ENCODE measurements at places on chromosomes 5 and 9.

DNA sequence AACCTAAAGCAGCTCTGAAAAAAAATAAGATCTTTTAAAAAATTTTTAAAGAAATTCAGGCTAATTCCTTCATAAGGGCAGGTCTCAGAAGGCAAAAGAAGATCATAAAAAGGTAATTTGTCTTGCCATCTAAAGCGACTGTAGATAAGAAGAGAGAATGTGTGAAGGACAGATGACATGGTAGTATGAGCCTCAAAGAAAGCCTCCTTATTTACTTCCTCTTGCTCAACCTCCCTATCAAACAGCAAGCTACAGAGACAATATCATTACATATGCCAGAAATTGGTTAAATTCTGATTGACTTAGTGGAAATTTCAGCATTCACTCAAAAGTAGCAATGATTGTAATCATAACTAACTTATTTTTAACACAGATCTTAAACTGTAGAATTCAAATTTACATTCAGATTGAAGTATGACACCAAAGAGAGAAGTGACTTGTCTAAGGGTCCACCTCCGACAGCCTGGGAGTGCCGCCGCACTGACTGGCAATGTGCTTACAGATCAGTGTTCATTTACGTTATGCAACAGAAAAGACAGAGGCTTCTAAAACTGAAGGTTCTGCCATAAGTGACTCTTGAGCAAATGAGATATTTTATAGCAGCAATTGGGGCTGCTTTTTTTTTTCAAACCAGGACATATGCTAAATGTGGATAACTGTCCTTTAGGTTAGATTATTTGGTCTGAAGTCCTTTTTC is 132.0 kb downstream of the CEMIP2 start:
- no peak for DNase-seq

DNA sequence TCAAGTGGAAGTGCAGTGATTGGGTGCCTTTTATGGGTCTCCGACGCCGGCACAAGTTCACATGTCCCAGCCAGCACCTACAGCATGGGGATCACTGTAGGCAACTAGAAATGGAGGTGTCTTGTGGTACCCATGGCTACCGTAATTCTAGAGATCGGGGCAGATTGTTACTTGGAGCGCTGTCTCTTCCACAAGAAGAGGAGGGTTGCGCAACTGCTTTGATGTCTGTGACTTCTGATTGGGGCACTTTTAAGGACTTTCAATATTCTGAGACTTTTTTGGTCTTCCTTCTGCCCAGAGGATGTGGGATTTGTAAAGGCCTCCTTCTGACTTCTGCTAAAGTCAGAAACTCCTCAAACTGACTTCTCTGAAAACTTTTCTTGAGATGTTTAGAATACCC is 41.9 kb downstream of the GLRX start:
- no peak for DNase-seq

DNA sequence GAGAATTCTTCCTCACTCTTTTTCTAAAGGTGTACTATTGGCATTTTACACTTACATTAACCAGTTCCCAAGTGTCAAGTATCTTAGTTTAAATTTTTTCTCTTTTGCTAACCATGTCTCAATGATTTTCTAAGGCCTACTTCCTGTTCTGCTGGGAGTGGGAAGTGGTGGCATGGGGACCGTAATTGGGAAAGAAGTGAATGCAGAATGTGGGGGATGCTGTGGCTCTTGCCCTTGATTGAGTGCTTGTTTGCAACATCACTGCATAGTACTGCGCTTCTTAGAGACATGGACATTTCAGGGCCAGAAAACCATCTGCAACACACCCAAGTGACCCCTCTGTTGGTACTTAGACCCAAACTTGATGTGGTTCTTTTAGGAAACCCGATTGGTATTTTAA is 32.8 kb downstream of the MRRF start:
- DNase-seq = no peak

GRCh38 chr5:171390883-171391677 is 3.4 kb downstream of the NPM1 start:
- no peak for DNase-seq

- DNase-seq = no peak
Measured at GRCh38 chr9:93422977-93423616, 28.4 kb upstream of the FAM120A start.

DNA sequence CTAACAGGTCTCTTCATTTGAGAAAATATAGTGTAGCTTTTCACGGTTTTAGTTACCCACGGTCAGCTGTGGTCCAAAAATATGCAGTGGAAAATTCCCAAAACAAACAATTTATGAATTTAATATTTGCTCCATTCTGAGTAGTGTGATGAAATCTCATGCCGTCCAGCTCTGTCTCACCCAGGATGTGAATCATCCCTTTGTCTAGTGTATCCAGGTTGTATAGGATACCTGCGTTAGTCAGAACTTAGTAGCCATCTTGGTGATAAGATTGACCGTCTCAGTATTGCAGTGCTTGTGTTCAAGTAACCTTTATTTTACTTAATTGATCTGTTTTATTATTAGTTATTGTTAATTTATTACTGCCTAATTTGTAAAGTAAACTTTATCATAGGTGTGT is 41.1 kb downstream of the NDUFS4 start:
- no peak for DNase-seq
